G401 (cell line): ENCODE measurements at places on chromosomes 7 and 10. TPM values are rescaled to one million over a fixed set of nuclear protein-coding genes. Genes with fewer than 3 reads are reported as not detected.

Gene ANKRD7
- total RNA-seq = 1.9 and 2.5 TPM in 2 replicates

Gene BAG3
- 8.5 and 14.6 TPM in 2 replicates for total RNA-seq

Gene DOCK1
- 28.7 and 36.6 TPM in 2 replicates for total RNA-seq

Gene WDR86
- total RNA-seq = 10.2 and 13.7 TPM in 2 replicates

Gene TMEM139
- not detected in 2 replicates for total RNA-seq
